GM12865 (cell line): ENCODE measurements at places on chromosomes 4 and X.

- no peak for DNase-seq
Measured at GRCh38 chr4:13298655-13299054, 185.5 kb downstream of the RAB28 start.

DNA sequence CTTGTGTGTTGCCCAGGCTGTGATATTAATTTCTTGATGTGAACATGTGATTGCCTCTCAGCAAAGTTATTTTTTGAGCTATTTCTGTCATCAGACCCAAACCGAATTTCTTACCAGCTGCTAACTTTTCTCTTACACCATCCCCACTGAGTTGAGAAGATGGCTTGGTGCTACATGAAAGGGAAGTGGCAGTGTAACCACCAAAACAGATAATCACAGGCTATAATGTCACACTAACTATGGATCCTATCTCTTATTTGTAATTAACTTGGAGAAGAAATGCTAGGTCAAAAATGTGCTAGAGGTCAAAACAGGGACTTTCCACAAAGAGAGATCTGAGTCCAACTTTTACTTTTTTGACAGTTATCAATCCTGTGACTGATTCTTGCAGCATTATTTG, 43.8 kb downstream of the ELOVL6 start:
- no peak for DNase-seq

DNA sequence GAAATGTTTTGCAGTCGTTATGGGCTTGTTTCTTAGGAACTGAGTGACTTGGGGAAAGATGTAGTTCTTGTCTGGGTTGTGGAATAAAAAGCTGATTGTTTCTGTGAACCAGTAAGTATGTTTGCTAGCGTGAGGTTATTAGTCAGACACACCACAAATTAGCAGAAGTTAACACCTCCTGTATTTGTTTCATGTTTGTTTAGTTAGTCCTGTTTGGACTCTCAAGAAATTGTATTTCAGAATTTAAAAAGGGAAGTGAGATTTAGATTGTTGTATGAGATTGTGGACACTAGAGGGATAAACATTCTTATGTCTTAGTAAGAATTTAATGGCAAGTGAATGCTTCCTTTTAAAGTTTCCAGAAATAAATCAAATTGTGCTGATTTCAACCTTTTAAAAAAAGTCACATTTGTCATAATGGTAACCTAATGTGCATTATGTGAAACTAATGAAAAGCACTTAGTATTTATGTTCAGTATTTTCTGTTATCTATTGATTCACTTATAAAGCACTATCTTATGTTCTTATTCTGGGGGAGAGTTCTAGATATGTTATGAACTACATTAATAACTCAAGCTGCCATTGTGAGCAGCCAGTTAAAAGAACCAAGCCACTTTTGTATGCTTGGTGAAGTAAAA, 25.6 kb downstream of the ATP10D start:
- DNase-seq = peak; percentile 82

DNA sequence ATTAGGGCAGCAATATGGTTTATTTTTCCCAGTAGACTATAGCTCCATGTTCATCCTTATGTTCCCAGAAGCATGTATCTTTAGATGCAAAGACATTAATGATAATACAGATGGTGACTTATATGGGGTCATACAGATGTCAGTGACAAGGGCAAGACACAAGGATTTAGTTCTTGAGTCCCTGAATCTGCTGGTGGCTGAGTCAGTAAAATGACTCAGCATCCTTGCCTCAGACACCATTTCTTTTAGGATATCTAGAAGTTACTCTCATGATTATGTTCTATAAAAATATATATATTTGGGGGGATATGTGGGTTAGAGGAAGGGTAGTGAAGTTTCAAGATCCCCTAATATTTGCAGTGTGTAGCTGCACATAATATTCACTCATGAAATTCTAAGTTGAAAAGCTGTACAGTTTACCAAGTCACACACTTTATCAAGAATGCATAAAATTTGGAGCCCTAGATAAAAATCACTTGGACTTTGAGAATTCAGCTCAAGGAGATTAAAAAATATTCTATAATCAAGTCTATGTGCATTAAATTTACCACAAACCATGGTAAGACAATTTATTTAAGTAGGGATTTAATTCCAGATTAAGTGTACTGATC, 101.9 kb downstream of the LNX1 start:
- no peak for DNase-seq

DNA sequence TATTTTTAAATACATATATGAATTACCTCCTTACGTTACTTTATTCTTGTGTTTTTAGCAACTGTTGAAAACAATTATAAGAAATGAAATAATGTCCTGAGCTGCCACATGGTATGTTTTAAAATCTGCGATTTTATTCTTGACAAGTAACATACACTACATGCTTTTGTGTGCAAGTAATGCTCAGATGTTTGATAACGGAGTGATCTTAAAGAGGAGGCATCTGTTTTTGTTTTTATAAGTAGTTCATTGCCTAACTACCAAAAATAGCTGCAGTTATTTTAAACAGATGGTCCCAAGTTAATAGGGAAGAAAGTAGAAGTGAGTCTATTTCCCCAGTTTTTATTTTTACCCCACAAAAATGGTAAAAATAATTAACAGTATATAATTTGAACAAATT, 55.2 kb downstream of the GAB1 start:
- DNase-seq = no peak

GRCh38 chrX:40452031-40452430, 128.7 kb upstream of the ATP6AP2 start:
- no peak for DNase-seq

- DNase-seq = no peak
Measured at GRCh38 chrX:9522378-9523155, 57.7 kb downstream of the TBL1X start.

DNA sequence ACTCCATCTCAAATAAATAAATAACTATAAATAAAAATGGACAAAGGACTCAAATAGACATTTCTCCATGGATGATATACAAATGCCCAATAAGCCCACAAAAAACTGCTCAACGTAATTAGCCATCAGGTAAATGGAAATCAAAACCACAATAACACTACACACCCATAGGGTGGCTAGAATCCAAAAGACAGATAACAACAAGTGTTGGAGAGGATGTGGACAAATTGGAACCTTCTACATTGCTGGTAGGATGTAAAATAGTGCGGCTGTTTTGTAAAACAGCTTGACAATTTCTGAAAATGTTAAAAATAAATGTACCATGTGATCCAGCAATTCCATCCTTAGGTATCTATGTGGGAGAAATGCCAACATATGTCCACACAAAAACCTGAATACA, 52.1 kb downstream of the ZNF157 start:
- no peak for DNase-seq

DNA sequence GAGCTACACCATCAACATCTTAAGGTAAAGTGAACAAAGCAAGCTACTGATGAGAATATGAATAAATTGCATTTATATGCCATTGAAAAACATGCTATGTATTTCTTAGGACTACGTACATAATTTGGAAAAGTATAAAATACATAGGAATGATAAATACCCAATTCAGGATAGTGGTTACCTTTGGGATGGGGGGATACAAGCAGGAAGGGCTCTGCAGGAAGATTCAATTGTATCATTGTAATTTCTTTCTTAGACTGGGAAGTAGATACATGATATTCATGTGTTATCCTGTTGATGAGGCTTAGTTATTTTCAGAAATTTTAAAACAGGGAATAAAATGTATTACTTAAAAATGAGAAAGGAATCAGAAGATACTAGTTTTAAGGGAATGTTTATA, 43.4 kb downstream of the TRAPPC11 start:
- DNase-seq = no peak

DNA sequence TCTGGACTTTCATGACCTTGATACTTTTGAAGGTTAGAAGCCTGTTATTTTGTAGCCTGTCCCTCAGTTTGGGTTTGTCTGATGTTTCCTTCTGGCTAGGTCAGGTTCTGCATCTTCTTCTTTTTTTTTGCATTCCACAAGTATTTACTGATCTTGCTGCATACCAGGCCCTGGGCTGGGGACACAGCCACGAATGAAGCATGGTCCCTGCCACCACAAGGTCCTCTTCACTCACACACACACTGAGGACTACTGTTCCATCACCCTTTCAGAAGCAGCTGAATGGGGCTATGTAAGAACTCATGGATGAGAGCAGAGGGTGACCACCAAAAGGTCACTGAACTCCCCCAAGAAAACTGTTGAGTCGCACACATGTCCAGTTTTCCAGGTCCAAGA, 39.2 kb downstream of the USP11 start:
- DNase-seq = no peak

DNA sequence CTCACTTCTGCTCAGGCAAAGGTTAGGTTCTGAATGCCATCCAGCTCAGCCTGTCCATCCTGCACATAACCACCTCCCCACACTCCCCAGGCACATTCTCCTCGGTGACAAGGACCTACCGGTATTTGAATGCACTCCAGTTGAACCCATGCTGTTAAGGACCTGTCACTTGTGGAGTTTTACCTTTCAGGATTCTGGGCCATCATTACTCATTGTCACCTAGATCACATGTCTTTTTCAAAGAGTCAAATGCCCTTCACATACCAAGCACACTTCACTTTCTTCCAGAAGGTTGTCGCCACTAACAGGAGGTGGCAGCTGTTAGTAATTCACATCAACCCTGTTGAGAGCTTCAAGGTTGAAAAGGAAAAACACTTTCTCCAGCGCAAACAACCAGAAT, 218.3 kb downstream of the SOWAHB start:
- DNase-seq = no peak

DNA sequence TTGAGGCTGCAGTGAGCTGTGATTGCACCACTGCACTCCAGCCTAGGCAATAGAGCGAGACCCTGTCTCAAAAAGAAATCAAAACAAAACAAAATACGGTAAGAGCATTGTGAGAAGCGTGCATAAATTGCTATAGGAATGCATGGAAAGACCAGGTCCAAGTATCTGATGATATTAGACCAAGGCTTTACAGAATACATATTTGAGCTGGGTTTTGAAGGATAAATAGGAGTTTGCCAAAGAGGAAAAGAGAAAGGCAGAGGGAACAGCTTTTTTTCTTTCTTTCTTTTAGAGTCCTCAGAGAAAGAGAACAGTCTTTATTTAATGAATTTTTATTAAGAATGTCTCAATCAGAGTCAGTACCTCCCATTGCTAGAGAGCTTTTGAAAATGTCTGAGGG, 79.5 kb upstream of the PRPS1 start:
- DNase-seq = no peak

DNA sequence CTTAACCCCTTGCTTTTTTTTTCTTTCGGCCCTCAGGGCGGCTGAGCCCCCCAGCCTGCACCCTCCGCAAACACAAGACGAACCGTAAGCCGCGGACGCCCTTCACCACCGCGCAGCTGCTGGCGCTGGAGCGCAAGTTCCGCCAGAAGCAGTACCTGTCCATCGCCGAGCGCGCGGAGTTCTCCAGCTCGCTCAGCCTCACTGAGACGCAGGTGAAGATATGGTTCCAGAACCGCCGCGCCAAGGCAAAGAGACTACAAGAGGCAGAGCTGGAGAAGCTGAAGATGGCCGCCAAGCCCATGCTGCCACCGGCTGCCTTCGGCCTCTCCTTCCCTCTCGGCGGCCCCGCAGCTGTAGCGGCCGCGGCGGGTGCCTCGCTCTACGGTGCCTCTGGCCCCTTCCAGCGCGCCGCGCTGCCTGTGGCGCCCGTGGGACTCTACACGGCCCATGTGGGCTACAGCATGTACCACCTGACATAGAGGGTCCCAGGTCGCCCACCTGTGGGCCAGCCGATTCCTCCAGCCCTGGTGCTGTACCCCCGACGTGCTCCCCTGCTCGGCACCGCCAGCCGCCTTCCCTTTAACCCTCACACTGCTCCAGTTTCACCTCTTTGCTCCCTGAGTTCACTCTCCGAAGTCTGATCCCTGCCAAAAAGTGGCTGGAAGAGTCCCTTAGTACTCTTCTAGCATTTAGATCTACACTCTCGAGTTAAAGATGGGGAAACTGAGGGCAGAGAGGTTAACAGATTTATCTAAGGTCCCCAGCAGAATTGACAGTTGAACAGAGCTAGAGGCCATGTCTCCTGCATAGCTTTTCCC, 3.4 kb downstream of the MSX1 start:
- DNase-seq = no peak

DNA sequence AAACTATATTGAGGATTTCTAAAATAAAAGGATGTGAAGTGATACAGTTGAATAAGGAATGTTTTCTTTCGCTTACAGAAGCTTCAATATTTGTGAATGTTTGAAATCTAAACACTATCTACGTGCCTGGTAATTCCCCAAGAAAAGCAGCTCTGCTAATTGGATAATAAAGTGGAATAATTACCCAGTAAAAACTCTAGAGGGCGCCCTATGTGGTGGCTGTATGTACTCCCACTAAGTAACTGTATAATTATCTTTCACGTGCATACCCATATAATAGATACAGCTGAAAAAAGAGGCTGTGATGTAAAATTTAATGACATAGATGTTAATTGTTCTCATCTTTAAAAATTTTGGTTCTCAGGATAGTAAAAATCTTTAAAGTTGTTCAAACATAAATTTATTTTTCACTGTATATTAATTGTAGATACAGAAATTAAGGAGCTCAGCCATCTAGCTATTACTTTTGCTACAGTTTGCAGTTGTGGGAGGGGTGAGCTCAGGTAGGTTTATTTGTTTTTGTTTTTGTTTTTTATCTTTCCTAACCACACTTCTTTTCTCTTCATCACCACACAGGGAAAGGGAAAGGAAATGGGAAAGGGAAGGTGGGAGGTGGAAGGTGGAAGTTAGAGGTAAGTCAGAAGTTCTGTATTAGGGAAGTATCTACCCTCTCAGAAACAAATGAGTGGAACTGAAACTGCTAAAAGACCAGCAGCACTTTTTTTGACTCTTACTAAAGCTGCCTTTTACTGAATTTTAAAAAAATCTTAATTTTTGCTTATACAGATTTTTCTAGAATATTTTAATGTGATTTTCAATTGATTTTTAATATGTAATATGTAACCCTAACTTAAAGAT, 151.7 kb upstream of the RPS6KA6 start:
- peak; percentile 0 for DNase-seq
